ENCODE measurements at places on chromosomes 12 and 14.

DNA sequence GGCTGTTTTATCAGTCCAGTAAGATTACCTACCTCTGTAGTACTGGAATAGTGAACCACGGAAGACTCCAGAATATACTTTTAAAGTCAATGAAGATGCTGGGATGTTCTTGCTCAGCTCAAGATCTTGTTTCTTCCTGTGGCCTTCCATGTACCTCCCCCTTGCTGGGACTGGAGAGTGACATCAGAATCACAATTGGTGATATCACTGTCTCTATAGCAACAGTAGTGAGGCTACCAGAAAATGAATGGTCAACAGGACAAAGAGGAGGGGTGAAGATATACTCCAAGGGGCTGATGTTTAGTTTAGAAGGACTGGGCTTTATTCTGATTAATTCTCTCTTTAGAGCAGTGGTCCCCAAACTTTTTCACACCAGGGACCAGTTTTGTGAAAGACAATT lies 3.8 kb downstream of the AKAP3 start:
- no peak for DNase-seq

- no peak for DNase-seq
Measured at GRCh38 chr12:12693111-12693671, 2.8 kb downstream of the GPR19 start.

- DNase-seq: no peak
Measured at GRCh38 chr12:115199831-115200230, 515.9 kb upstream of the TBX3 start.

- DNase-seq: no peak
Measured at GRCh38 chr14:44530475-44530874, 23.4 kb upstream of the FSCB start.

DNA sequence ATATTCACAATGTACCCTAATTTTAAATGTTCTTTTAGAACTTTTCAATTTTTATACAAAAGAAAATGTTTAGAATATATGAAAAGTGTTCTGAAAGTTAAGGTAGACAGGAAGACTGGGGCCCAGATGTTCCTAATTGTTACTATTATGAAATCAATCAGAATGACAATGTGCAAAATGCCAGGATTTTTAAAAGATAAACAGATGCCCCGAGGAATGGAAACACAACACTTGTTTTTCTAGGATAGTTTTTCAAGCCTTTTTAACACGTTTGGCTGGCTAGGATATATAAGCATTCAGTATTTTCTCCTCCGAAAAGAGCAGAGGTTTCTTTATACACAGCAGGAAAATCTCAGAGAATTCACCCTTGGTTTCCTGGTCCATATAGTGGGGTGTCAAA lies 106.8 kb downstream of the ESR2 start:
- no peak for DNase-seq

DNA sequence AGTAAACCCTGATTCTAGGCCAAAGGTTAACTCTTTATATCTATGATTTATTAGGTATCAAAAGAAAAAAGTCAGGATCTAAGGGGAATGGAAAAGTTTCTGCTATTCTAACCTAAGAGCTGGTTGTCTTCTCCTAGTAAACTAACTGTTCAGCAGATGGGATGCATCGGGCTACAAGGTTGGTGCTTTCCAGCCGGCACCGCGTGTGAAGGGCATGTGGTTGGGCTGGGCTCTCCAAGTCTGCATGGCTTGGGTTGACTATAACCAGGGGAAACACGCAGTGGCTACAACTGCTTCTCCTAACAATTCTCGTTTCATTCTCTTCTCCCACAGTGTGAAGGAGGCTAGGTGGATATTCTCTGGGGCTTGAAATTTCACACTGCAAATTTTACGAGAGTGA lies 354.5 kb downstream of the APAF1 start:
- no peak for DNase-seq

DNA sequence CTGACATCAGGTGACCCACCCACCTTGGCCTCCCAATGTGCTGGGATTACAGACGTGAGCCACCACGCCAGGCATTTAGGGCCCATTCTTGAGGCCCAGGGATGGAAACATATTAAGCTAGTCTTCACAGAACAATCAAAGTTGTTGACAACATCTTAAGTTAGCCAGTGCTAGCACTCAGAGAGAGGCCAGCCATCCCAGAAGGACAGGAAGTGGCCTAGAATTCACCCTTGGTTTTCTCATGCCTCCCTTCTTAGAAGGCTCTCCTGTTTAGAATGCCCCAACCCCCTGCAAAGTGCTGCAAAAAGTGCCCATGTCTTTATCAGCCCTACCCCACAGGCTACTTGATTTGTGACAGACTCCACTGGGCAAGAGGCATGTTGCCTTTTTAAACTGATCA lies 12.1 kb upstream of the OR6J1 start:
- no peak for DNase-seq
